SK-N-SH (cell line): ENCODE measurements at places on chromosomes 4 and X. TPM values are rescaled to one million over a fixed set of nuclear protein-coding genes. Genes with fewer than 3 reads are reported as not detected.

DNA sequence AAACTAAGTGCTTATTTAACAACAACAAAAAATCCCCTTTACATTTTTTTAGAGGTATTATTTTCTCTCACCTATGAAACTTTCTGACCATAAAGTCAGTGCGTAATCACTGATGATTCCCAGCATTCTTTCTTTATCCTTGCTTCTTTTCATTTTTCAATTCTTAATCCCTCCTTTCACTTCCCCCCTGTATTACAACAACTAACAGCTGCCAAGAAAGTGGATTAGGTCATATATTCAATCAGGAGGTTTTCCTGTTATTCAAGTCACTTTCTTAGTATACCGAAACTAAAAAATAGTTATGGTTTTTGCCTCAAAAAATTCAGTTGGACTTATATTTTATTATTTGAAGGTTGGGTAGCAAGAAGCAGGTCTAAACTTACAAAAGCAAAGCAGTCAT lies 2.1 kb upstream of the STAP1 start:
- no peak for DNase-seq

The TGIF2LX gene
- 5.5 and 7.4 TPM in 2 replicates for polyA plus RNA-seq

GRCh38 chrX:11329021-11329420 lies 35.8 kb downstream of the AMELX start:
- no peak for DNase-seq

- no peak for DNase-seq
Observed at GRCh38 chrX:136214551-136214950, 36.6 kb downstream of the MAP7D3 start.

DNA sequence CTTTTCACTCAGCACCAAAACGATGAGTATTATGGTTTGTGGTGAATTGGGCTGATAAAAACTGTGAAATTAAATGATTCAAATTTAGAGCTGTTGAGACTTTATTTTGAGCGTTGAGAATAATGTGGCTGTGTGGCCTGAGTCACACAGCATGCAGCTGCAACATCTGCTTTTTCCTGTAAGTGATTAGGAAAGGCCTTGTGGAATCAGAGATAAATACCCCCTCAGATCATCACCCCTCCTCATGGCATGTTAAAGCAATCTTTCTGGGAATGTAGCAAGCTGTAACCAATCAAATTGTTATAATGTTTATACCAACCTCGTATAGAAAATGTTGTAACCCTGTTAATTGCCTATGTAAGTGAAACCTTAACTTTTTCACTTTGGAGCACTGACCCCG lies 90.0 kb upstream of the GRPR start:
- no peak for DNase-seq

- DNase-seq: no peak
Observed at GRCh38 chr4:28675582-28675981, 1814.9 kb downstream of the STIM2 start.

- no peak for DNase-seq
Observed at GRCh38 chr4:182826391-182826790, 90.8 kb downstream of the DCTD start.
